Sigmoid colon (tissue), 7 donors: ENCODE measurements at places on chromosomes 7 and 10. TPM values are rescaled to one million over a fixed set of nuclear protein-coding genes. Genes with fewer than 3 reads are reported as not detected.
A peak's percentile ranks its signal among the peaks of the same experiment; 100 is the strongest.

NPFFR1 gene
- total RNA-seq = under 0.01 TPM

DNA sequence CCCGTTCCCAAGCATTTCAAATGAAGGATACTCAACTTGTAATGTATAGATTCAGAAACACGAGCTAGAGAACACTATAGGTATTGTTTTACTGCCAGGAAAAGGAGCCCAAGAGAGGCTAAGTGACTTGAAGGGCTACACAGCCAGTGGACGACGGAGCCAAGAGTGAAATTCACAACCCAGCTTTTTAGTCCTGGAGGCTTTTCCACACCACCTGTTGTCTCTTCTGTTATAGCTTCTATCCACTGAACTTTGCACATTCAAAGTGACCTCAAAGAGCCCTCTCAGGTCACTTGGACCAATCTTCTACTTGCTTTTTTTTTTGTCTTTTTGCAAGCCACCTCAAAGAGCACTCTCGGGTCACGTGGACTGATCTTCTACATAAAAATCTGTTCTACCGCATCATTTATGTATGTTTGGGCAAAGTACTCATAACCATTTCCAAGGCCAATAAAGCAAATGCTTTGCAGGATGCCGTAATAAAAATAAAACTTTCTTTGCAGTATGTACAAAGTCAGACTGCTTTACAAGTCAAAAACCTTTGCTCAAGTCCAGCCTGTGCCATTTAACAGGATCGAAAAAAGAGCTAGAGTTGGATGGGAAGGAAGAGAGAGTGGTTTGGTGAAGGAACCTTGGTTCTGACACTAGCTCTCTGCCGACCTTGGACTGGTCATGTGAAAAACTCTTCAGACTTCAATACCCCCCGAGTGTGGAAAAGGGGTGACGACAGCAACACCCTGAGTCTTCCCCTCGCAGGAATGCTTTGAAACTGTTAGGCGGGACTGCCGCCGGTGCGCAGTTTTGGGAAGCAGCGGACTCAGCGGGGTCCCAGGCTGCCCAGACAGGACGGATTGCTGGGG is 821 bp downstream of the SLC35B4 start:
- peak overlapping the region; percentile 93 for H3K4me3 ChIP-seq
- no peaks in the 10 kb centered on the region for H3K36me3 ChIP-seq
- H3K4me1 ChIP-seq = peaks cover 13% of the 10 kb centered on the region
- no peak for DNase-seq
- peak overlapping the region; percentile 90 for H3K27ac ChIP-seq

GRCh38 chr10:36808625-36809362 is 316.6 kb upstream of the ANKRD30A start:
- DNase-seq = no peak
- no peak overlapping the region for H3K4me3 ChIP-seq
- H3K27ac ChIP-seq = peak overlapping the region; percentile 43
- H3K27me3 ChIP-seq = no peaks in the 10 kb centered on the region
- no peaks in the 10 kb centered on the region for H3K36me3 ChIP-seq
- peaks cover 8% of the 10 kb centered on the region for H3K4me1 ChIP-seq

MDFIC gene
- total RNA-seq = 33.0 TPM

DNA sequence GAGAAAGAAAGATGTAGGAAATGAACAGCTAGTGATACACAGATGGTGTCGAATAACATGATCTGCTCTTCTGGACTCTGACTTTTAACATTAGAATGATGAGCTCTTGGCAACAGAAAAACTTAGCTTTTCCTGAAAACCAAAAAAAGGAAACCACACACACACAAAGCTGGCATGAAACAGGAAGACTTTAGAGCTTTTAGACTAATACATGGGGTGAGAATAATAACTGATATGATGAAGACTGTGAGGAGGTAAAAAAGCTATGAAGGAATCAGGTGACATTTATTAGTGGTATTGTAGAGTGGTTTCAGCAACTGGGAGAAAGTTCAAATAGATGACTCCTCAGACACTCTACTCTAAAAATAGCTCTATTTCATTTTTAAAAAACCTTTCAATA is 491.9 kb downstream of the PARD3 start:
- H3K4me3 ChIP-seq = no peak overlapping the region
- H3K27ac ChIP-seq = no peak overlapping the region
- no peaks in the 10 kb centered on the region for H3K36me3 ChIP-seq
- peaks cover 20% of the 10 kb centered on the region for H3K4me1 ChIP-seq
- H3K27me3 ChIP-seq = no peaks in the 10 kb centered on the region

- no peak overlapping the region for H3K27ac ChIP-seq
- H3K4me3 ChIP-seq = no peak overlapping the region
- peaks cover 5% of the 10 kb centered on the region for H3K36me3 ChIP-seq
- no peak for DNase-seq
Measured at GRCh38 chr7:101012931-101013330, 7.0 kb upstream of the MUC17 start.

DNA sequence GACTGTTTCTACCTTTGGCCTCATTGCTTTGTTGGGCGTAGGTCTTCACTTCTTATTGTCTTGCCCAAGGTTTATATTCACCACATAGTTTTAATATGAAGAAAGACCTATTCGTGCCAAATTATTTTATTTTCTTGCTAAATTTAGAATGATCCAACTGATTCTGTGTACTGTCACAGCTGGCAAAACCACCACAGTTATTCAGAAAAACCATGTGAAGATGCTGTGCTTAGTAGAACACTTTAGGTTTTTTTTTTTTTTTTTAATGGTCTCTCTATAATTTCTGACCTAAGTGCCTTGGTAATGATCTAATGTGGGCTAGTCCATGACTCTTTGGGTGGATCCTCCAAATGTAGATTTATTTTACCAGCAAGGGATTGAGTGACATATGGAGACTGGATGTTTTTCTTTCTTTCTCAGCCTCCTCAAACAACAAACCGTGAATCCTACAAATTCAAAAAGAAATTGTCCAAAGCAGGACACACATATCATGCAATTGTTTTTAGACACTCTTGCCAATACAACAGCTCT is 243.8 kb downstream of the DYNC1I1 start:
- H3K4me3 ChIP-seq = no peak overlapping the region
- DNase-seq = no peak
- no peak overlapping the region for H3K27ac ChIP-seq
- H3K4me1 ChIP-seq = no peaks in the 10 kb centered on the region

GRCh38 chr7:148242294-148242821 is 348.2 kb upstream of the C7orf33 start:
- no peaks in the 10 kb centered on the region for H3K36me3 ChIP-seq
- peaks cover 13% of the 10 kb centered on the region for H3K4me1 ChIP-seq
- no peak overlapping the region for H3K27ac ChIP-seq
- H3K4me3 ChIP-seq = peak overlapping the region; percentile 10

ITGB8 gene
- 19.3 TPM for total RNA-seq

- no peak for DNase-seq
- H3K4me1 ChIP-seq = no peaks in the 10 kb centered on the region
- no peak overlapping the region for H3K4me3 ChIP-seq
- H3K27me3 ChIP-seq = no peaks in the 10 kb centered on the region
Measured at GRCh38 chr7:141990011-141990725, 5.5 kb upstream of the MGAM start.

OR2A1 gene
- total RNA-seq = not detected

NODAL gene
- total RNA-seq = not detected

GRCh38 chr7:47762746-47763062 is 180.8 kb upstream of the TNS3 start:
- DNase-seq = no peak
- no peaks in the 10 kb centered on the region for H3K36me3 ChIP-seq
- peaks cover 21% of the 10 kb centered on the region for H3K4me1 ChIP-seq
- no peak overlapping the region for H3K27ac ChIP-seq

PRLHR gene
- total RNA-seq = 0.49 TPM

GRCh38 chr10:21150166-21150565 is 253.1 kb upstream of the NEBL start:
- H3K4me3 ChIP-seq = no peak overlapping the region
- H3K4me1 ChIP-seq = no peaks in the 10 kb centered on the region
- H3K27ac ChIP-seq = no peak overlapping the region
- no peaks in the 10 kb centered on the region for H3K27me3 ChIP-seq
- DNase-seq = no peak

- H3K4me1 ChIP-seq = no peaks in the 10 kb centered on the region
- no peaks in the 10 kb centered on the region for H3K27me3 ChIP-seq
- no peaks in the 10 kb centered on the region for H3K36me3 ChIP-seq
- no peak overlapping the region for H3K27ac ChIP-seq
Measured at GRCh38 chr10:42111076-42111475, 527.3 kb downstream of the ZNF33B start.

- H3K36me3 ChIP-seq = no peaks in the 10 kb centered on the region
- H3K4me1 ChIP-seq = peaks cover 32% of the 10 kb centered on the region
- H3K27me3 ChIP-seq = no peaks in the 10 kb centered on the region
- no peak overlapping the region for H3K4me3 ChIP-seq
Measured at GRCh38 chr7:149881328-149882247, 7.8 kb downstream of the ATP6V0E2 start.

GRCh38 chr10:99527526-99528493 is 4.9 kb upstream of the NKX2-3 start:
- no peak overlapping the region for H3K27ac ChIP-seq
- no peak for DNase-seq
- H3K4me1 ChIP-seq = no peaks in the 10 kb centered on the region
- H3K4me3 ChIP-seq = peak overlapping the region; percentile 79
- H3K36me3 ChIP-seq = no peaks in the 10 kb centered on the region
- no peaks in the 10 kb centered on the region for H3K27me3 ChIP-seq

- H3K4me1 ChIP-seq = no peaks in the 10 kb centered on the region
- H3K27me3 ChIP-seq = no peaks in the 10 kb centered on the region
- no peak overlapping the region for H3K27ac ChIP-seq
Measured at GRCh38 chr7:139588632-139589031, 65.1 kb downstream of the CLEC2L start.

NRAP gene
- not detected for total RNA-seq

GNAT3 gene
- not detected for total RNA-seq

- DNase-seq = no peak
- H3K36me3 ChIP-seq = no peaks in the 10 kb centered on the region
- H3K4me1 ChIP-seq = no peaks in the 10 kb centered on the region
- H3K4me3 ChIP-seq = no peak overlapping the region
Measured at GRCh38 chr10:92822060-92822634, 26.2 kb upstream of the EXOC6 start.

FAM241B gene
- total RNA-seq = 3.5 TPM

DNA sequence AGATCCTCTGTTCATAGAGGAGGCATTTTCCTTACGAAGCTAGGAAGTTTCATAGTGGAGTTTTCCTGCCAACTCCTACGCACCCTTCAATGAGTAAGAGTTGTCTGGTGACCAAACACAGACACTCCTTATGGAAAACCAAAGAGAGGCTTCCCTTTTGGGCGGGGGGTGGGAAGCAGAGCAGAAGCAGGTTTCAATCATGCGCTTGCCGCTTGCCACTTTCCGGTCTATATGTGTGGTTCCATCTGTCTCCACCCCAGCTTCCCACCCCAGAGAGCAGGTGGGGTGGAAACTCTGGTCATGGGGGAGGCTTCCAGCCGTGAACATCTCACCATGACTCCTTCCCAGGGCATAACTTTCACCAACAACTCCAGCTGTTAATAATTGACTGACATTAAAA is 68.8 kb upstream of the GRB10 start:
- H3K4me1 ChIP-seq = no peaks in the 10 kb centered on the region
- no peak overlapping the region for H3K4me3 ChIP-seq
- no peak overlapping the region for H3K27ac ChIP-seq
- no peaks in the 10 kb centered on the region for H3K27me3 ChIP-seq
- DNase-seq = no peak

DNA sequence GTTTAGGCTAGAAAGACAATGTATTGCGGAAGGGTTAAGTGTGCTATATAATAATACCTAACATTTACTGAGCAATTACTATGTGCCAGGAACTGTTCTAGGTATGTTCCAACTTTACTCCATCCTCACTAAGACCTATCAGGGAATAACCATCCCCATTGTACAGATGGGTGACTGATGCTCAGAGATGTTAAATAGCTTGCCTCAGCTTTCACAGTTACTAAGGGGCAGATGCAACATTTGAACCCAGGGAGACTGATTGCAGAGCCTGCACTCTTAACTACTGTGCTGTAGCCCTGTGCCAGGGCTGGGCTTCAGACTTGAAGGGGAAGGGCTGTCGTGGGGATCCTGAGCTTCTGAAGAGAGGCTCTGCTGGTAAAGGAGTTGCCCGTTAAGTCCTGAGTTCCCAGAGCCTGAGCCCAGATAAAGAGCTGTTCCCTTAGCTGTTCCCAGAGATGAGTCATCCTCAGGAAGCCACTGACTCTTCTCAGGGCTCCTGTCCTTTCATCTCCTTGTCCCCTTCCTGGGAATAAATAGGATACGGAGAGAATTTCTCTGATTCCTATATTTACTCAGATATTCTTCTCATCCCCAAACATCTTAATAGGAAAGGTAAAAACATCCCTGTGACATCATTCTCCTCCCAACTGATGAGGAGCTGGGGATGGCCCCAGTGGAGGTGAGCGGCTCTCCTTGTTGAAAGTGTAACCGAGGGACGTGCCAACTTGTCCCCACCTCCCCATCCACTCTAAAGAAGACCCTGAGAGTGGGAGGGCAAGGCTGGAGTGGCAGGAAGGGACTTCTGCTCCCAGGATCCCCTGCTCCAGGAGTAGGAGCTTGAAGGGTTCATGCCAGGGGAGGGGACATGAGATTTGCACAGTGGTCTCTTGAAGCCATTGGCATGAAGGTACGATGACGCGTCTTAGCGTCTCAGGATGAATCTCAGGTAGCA is 28.0 kb upstream of the HABP2 start:
- no peaks in the 10 kb centered on the region for H3K36me3 ChIP-seq
- DNase-seq = no peak
- no peak overlapping the region for H3K27ac ChIP-seq
- H3K4me1 ChIP-seq = peaks cover 10% of the 10 kb centered on the region
- no peaks in the 10 kb centered on the region for H3K27me3 ChIP-seq
- H3K4me3 ChIP-seq = no peak overlapping the region

GRCh38 chr10:72472306-72472705 is 117.6 kb upstream of the DNAJB12 start:
- H3K4me3 ChIP-seq = no peak overlapping the region
- no peaks in the 10 kb centered on the region for H3K36me3 ChIP-seq
- no peaks in the 10 kb centered on the region for H3K27me3 ChIP-seq
- H3K4me1 ChIP-seq = no peaks in the 10 kb centered on the region

DNA sequence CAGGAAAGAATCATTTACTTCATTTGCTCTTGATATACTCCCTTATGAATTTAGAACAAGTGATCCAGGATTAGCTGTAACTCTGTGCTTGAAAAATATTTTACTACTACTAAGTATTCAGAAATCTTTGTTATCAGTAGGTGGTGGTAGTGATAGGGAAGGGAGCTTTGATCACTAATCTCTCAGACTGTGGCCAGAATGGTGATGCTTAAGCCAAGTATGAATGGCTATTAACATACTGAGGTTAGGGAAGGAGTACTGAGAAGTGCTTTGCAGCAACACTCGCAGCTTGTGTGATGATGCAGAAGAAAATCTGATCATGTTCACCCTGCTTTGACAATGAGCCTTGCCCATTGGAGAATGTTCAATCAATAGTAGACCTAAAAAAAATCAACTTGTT is 29.3 kb downstream of the AP3M1 start:
- DNase-seq = no peak
- no peaks in the 10 kb centered on the region for H3K4me1 ChIP-seq
- H3K36me3 ChIP-seq = peaks cover 53% of the 10 kb centered on the region
- no peak overlapping the region for H3K27ac ChIP-seq
- no peaks in the 10 kb centered on the region for H3K27me3 ChIP-seq

GRCh38 chr7:2559283-2559950 is 638 bp downstream of the IQCE start:
- H3K27ac ChIP-seq = peak overlapping the region; percentile 69
- H3K36me3 ChIP-seq = no peaks in the 10 kb centered on the region
- H3K4me3 ChIP-seq = peak overlapping the region; percentile 54
